Renal cortex interstitium (tissue), 15 donors: ENCODE measurements at places on chromosomes 1 and 21. TPM values are rescaled to one million over a fixed set of nuclear protein-coding genes. Genes with fewer than 3 reads are reported as not detected.

Gene IL19
- polyA plus RNA-seq, result 1.5 TPM

Gene FCGR2B
- 0.38 TPM for polyA plus RNA-seq

DNA sequence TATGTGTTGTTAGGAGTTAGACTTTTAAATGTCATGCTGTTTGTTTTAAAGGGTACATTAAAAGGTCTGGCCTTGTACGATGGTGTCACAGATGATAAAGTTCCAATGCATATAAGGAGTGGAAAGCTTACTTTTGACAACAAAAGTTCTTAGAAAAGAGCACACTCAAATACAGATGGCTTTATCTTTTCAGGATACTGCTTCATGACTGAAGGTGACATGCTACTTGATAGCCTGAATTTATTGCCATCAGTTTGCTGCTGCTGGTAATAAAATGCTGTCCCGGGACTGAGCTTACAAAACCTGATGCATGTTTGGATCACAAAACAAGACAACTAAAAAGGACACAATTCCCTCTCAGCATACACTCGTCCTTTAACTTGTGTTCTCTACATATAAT is 84.9 kb downstream of the TTC3 start:
- DNase-seq, result no peak

DNA sequence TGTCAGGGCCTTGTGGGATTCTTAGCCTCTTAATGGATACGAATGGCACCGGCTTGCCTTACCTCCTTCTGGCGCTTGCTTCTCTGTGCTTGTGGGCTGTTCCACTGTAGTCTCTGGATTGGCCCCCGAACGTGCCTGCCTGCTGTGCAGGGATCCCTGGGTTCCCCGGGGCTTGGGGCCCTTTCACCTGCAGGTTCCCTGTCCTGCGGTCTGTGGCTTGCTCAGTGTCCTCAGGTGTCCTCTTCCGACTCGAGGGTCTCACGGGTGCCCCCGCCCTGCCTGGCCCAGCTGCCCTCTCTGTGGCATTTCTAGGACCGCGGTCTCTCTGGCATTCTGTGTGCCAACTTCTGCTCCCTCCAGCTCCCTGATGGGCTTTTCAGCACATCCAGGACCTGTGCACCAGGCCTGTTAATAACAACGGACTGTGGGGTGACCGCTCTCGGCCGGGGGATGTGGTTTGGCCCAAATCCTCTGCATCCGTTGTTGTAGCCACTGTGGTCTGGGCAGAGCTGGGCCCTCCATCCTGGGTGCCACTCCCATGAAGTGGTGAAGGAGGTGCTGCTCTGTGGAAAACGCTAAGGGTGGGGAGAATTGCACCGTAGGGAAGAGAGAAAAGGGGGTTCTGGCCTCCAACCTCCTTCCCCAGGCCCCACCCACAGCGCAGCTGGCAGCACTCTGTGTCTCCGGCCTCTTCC is 12.4 kb downstream of the COL18A1 start:
- DNase-seq, result no peak

- no peak for DNase-seq
Measured at GRCh38 chr1:61052395-61053225, 29.8 kb upstream of the NFIA start.

GRCh38 chr1:107840725-107841124 is 124.3 kb downstream of the VAV3 start:
- DNase-seq, result no peak

- DNase-seq, result no peak
Measured at GRCh38 chr21:32022146-32022545, 149.3 kb downstream of the HUNK start.

DNA sequence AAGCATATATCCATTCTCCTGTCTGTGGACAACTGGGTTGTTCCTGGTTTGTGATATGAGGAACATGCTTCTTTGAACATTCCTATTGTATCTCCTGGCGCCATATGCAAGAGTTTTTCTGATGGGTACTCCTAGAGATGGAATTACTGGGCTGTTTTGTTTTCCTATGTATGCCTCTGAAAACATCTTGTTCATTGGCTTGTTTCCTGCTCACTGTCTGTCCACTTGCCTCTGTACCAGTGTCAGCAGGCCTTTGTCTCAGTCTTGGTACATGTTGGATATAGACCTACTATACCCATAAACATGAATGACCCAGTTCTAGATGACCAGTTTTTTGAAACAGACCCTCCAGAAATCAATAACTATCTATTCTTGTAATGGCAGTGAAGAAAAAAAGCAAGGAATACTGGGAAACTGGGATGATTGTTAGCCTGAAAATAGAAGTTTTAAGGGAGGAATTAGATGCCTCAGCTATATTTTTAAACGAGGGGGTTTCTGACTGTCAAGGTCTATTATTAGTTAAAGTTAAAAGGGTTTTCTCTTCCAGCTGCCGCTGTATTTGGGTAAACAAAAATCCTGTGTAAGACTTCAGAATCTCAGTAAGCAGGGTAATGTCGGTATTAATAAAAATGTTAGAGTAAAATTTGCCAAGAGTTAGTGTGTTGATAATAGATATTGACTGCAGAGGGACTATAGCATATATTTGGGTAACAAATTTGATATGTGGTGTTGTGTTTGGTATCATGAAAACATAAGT is 103.6 kb downstream of the RYR2 start:
- no peak for DNase-seq

- no peak for DNase-seq
Measured at GRCh38 chr21:41133874-41134522, 34.0 kb upstream of the BACE2 start.

- DNase-seq, result peak; percentile 69
Measured at GRCh38 chr21:45820171-45821091, 161.1 kb upstream of the COL6A1 start.

DNA sequence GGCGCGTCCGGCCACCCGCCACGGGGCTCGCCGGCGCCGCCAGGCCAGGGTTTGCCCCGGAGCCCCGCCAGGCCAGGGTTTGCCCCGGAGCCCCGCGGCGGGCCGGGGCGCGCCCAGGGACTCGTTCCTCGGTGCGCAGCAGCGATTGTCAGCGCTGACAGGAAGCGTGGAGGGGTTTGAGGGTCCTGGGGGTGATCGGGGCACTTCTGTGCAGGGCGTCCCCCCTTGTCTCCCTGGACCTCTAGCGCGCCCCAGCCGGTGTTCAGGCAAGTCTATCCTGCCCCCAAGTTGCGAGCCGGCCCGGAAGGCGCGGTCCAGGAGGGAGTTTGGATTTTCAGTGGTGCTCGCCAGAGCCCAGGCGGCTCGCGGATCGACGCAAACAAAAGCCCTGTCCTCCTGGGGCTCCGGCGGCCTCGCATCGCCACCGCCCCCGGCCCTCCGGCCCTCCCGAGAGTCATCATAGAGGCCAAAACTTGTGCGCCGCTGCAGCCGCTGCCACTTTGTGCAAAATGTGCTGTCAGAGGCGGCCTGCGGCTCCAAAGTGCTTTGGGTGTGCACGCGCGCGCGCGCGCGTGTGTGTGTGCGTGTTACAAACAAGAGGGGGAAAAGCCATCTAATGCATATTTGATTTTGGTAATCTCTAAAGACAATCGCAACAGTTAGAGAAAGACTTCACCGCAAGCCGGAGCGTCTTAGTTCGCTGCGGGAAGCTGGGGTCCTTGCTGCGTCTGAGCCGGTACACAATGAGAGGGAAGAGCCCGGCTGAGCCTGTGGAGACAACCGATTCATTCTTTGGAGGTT is 1.0 kb downstream of the ROR1 start:
- peak; percentile 65 for DNase-seq

DNA sequence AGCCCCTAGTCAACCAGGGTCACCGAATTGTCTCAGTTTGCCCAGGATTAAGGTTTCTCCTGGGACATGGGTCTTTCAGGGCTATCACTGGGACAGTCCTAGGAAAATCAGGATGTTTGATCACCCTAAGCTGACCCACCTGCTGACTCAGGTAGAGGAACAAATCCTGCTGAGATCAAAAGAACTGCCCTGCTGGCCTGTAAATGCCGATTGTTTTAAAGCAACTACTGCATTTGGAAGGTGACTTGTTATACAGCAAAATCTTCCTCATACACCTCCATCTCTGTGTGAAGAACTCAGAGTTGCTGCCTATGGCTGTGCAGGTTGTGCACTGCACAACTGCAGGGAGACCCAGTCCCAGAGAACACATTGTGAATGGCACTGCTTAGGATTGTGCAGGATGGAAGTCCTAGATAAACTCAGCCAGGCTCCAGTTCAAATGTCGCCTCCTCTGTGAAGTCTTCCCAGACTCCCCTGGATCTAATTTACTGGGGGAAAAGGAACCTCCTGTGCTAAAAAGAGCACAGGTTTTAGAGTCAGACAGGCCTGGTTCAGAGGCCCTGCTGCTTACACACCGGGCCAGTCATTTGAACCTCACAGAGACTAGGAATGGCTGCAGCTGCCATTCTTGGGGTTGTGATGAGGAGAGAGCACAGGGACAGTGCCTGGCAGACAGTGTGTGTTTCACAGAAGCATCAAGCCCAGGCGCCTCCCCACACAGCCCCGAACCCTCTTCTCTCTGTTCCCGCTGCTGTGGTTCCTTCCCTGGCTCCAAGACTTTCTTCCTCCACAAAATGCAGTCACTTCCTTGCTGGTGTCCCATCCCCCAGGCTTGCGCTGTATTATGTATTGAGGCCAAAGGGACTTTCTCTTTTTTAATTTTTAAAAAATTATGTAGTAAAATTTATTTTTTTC is 23.2 kb upstream of the LRP8 start:
- no peak for DNase-seq

DNA sequence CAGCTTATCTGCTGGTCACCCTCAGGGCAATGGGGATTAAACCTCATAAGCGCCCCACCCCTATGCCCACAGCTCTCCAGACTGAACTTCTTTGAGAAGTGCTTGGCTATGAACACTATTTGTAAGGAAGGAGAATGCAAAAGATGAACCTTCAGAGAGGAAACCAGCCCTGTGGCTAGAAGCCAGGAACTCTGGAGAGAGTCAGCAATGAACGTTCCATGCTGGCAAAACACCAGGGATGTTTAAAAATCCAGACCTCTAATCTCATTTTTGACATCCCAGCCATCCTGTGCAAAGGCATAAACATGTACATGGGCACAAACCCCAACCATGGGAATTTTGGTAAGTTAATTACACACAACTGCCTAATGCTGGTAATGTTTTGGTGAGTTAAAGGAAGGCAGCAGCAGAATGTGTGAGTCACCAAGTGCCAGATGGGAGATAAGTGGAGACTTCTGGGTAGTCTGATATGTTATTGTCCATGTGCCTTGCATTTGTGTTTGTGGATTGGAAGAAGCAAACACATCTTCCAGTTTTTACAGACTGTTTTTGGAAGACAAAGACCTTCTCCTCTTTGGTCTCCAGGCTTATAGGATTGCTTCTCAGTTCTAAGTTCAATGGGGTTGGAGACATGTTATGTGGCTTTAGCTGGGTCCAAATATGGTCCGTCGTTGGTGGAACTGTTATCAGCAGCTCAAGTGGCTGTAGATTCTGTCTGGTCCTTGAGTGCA is 174.1 kb upstream of the ETV3 start:
- no peak for DNase-seq

- DNase-seq, result no peak
Measured at GRCh38 chr1:2351723-2352122, 39.6 kb downstream of the MORN1 start.

GRCh38 chr1:230350208-230350921 is 75.8 kb downstream of the PGBD5 start:
- DNase-seq, result no peak

- no peak for DNase-seq
Measured at GRCh38 chr1:238107322-238107721, 216.6 kb upstream of the ZP4 start.
